Mesothelial cell of epicardium (in vitro differentiated cells): ENCODE measurements at places on chromosomes 11 and 22. TPM values are rescaled to one million over a fixed set of nuclear protein-coding genes. Genes with fewer than 3 reads are reported as not detected.

The PARVG gene
- 0.53 to 1.0 TPM (median 0.66 TPM) in 3 replicates for total RNA-seq

The PIH1D2 gene
- total RNA-seq = 1.2 to 1.9 TPM (median 1.3 TPM) in 3 replicates

- DNase-seq = no peak
Measured at GRCh38 chr11:132094598-132094997, 724.2 kb downstream of the NTM start.

DNA sequence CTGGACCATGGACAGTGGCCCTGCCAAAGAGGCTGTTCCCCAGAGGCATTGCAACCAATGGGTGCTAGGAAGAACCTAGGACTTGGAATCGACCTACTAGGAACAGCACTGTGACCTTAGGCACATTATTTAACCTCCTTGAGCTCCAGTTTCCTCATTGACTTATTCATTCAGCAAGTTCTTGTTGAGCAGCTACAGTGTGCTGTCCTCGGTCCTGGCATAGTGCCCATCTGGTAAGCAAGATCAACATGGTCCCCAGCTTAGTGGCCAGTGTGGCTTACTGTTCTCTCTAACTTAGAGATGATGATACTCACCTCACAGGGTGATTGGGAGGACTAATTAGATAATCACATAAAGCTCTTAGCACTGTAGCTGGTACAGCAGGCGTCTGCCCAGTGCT is 8.2 kb downstream of the ABCG4 start:
- DNase-seq = no peak

- DNase-seq = no peak
Measured at GRCh38 chr11:57085611-57086010, 96.1 kb upstream of the LRRC55 start.

DNA sequence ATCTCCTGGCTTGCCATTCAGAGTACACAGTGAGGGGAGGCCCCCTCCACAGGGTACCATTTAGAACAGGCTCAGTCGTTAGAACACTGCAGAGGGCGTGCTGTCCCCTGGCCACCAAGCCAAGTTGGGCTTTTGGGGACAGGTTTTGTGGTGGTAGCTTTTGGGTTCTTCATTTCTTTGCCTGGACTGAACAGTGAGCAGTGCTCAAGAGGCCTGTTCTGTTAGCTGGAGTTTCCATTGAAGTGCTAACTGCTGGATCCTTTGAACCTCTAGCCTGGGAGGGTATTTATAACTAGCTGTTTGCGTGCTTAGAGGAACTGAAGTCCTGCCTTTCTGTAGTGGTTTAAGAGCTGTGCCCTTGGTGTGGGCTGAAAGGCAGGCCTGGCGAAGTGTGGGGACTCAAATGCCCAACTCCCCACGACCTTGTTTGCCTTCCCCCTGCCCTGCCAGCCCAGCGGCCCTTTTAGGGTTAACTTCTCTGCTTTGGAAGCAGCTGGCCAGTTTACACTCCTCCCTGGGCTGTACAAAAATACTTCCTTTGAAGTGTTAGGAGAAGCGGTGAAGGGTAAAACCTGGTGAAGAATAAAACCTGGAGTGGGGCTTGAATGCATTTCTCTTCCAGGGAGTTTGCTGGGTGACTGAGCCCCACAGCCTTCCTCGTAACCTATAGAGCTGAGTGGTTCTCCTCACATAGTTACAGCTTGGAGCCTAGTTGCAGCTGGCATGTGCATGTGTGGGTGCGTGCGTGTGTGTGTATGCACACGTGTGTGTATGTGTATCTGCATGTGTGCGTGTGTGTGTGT is 34.6 kb downstream of the ZNRF3 start:
- DNase-seq = no peak

GRCh38 chr11:74449369-74449931 is 17.9 kb downstream of the KCNE3 start:
- no peak for DNase-seq

GRCh38 chr11:70112017-70112434 is 33.9 kb downstream of the ANO1 start:
- DNase-seq = no peak

DNA sequence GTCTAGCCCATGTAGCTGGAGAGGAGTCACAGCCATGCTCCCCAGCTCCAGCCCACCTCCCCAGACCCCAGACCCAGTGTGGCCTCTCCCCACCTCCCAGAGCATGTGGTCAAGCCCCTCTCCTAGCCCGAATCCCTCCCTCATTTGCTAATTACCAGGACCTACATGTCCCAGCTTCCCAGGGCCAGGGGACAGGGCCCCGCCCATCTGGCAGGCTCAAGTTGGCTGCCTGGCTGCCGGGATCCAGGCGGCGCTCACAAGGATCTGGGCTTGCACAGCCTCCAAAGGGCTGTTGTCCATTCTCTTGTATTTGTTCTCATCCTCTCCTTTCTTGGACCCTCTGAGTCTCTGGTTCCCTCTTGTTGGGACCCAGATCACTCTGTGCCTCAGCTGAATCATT is 4.6 kb upstream of the MIF start:
- DNase-seq = no peak

DNA sequence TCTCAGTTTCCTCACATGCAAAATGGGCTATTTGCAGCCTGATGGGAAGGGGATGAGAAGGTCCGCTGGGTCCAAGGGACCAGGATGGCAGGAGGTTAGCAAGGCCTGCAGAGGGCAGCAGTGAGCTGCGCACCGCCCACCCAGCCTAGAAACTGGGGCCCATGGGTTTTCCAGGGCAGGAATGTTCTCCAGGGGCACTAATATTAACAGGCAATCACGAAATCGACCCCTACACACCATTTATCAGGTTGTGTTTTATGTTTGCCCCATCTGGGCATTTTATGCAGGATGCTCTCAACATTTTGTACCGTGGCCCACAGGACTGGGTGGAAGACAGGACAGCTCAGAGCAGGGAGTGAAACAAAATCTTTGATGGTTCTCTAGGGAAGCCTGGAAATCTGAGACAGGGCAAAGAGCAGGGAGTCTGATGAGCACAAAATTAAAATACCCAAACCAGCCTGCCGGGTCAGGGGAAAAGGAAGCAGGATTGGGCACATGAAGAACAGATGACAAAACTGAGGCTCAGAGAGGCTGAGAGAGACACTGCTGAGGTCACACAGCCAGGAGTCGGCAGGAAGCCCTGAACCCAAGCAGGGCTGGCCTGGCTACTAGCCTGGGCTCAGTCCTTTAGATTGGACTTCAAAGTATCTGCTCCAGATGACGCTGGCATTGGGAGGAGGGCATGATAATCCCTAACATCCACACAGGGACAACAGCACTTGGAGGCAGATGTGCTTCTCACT is 1.6 kb upstream of the BCR start:
- peak; percentile 83 for DNase-seq
